ENCODE measurements at places on chromosomes 1 and 21.

DNA sequence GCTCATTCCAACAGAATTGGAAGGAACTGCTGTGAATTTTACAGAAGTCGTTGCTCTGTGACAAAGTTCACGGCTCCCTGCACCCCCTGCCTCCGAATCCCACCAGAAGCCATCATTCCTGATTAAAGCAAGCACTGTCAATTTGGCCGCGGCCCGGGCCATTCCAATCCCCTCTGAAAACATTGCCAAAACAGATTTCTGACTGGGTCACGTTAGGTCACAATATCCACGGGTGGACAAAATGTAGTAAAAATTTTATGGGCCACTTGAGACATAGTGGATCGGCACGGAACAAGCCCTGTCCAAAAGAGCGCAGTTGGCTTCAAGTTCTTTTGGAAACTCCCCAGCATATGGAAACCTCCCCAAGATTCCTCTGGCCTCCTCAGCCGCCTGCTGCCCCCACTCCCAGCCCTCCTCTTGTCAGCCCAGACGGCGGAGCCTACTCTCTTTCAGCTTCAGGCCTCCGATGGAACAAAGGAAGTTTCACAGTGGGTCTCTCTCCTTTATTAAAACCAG is 67.2 kb upstream of the IFNAR2 start:
- no peak for DNase-seq

DNA sequence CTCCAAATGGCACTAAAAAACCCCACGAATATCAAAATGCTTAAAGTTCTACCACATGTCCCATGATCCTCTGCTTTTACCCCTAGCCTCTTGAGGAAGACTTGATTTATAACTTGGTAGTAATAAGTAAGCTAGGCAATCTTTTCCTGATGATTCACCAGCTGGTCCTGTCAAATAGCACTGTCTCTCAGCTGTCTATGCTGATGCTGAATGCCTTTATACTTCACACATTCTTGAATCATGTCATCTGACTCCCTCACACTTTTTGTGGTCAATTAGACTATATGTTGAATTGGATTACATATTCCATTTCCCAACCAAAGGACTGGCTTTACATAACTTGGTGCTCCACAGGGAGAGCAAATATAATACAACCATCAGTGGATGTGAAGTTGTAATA is 16.6 kb downstream of the C21orf91 start:
- no peak for DNase-seq

DNA sequence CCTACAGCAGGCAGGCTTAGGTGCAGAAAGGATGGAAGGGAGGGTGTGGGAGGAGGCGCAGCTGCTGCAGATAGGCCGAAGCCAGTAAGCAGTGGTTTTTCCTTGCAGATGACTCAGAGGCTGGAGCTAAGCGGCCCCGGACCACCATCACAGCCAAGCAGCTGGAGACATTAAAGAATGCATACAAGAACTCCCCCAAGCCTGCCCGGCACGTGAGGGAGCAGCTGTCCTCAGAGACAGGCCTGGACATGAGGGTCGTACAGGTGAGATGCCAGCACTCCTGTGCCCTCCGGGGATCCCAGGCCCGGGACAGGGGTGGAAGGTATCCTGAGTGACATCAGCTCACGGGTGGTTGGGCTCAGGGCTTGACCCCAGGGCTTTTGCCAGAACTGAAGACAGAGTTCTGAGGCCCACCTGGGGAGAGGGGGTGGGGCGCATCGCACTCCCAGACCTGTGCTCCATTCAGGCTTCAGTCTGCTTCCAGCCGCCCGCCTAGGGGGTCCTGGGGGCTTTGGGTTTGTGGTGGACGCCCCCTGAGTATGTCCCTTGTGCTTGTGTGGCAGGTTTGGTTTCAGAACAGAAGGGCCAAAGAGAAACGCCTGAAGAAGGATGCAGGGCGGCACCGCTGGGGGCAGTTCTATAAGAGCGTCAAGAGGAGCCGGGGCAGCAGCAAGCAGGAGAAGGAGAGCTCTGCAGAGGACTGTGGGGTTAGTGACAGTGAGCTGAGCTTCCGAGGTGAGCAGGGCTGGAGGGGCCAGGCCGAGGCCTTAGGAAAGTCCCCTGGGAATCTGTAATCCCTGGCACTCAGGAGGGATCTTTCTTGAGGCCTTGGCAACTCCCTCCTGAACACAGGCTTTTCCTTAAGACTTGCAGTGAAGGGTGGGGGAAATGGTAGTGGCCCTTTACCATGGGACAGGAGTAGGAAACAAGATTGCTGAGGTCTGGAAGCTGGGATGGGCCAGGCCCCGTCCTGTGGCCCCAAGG is 41.5 kb downstream of the LHX4 start:
- no peak for DNase-seq

GRCh38 chr1:10726355-10726754 is 70.1 kb downstream of the CASZ1 start:
- no peak for DNase-seq

DNA sequence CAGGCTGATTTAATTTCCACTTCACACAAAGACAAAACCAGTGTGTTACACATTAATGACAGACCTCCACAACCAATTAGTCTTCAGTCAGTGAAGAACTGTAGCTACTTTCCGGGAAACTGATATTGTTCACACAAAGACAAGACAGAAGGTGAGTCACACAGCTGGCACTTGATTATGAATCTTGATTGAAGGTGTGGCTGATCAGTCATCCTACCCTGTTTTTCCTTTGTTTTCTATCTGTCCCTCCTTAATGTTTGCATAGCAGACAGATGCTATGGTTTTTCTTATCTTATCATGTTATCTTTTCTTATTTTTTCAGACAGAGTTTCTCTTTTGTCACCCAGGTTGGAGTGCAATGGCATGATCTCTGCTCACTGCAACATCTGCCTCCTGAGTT is 185.1 kb upstream of the GREM2 start:
- DNase-seq: no peak

Data from stimulated activated CD4-positive, alpha-beta T cell treated with anti-CD3 and anti-CD28 coated beads, Interleukin-1b, Interleukin-23, amount 100 ng/mL, for 48 hours (primary cell).